Upper lobe of right lung (tissue), 1 donor: ENCODE measurements at places on chromosomes 1 and 21. TPM values are rescaled to one million over a fixed set of nuclear protein-coding genes. Genes with fewer than 3 reads are reported as not detected.

- H3K4me1 ChIP-seq, result no peaks in the 10 kb centered on the region
- peak overlapping the region; percentile 45 for H3K27ac ChIP-seq
- DNase-seq, result no peak
- H3K27me3 ChIP-seq, result no peaks in the 10 kb centered on the region
- no peaks in the 10 kb centered on the region for H3K36me3 ChIP-seq
Observed at GRCh38 chr1:233367057-233367803, 39.7 kb downstream of the MAP3K21 start.

GRCh38 chr1:202088206-202088605 is 34.5 kb upstream of the GPR37L1 start:
- H3K4me1 ChIP-seq, result no peaks in the 10 kb centered on the region
- no peaks in the 10 kb centered on the region for H3K36me3 ChIP-seq
- no peaks in the 10 kb centered on the region for H3K27me3 ChIP-seq
- no peak overlapping the region for H3K27ac ChIP-seq
- no peak overlapping the region for H3K4me3 ChIP-seq

DNA sequence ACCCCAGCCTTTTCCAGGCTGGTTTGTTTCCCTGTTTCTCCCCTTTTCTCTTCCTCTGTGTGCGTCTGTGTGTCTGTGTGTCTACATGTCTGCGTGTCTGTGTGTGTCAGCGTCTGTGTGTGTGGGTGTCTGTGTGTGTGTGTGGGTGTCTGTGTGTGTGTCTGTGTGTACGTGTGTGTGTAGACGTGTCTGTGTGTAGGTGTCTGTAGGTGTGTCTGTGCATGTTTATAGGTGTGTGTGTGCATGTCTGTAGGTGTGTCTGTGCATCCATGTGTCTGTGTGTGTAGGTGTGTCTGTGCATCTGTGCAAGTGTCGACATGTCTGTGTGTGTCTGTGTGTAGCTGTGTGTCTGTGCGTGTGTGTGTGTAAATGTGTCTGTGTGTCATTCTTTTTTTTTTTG is 3.3 kb downstream of the TTLL10 start:
- H3K36me3 ChIP-seq, result no peaks in the 10 kb centered on the region
- no peaks in the 10 kb centered on the region for H3K4me1 ChIP-seq
- H3K27ac ChIP-seq, result no peak overlapping the region
- DNase-seq, result no peak
- H3K4me3 ChIP-seq, result no peak overlapping the region
- peaks cover 35% of the 10 kb centered on the region for H3K27me3 ChIP-seq

DNA sequence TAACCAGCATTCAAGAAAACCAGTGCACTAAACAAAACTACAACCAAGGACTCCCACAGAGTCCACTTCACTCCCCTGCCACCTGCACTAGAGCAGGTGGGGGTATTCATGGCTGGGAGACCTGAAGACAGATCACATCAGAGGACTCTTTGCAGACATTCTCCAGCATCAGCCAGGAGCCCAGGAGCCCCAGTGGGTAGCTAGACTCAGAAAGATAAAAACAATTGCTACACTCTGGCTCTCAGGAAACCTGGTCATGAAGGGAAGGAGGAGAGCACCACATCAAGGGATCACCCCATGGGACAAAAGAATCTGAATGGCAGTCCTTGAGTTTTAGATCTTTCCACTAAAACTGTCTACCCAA is 472.1 kb downstream of the PLPP3 start:
- H3K27ac ChIP-seq, result no peak overlapping the region
- no peak overlapping the region for H3K4me3 ChIP-seq
- no peaks in the 10 kb centered on the region for H3K27me3 ChIP-seq
- H3K36me3 ChIP-seq, result no peaks in the 10 kb centered on the region
- no peak for DNase-seq

The NR1I3 gene
- not detected for total RNA-seq
